ENCODE measurements at places on chromosomes 13 and 19. TPM values are rescaled to one million over a fixed set of nuclear protein-coding genes. Genes with fewer than 3 reads are reported as not detected.
A peak's percentile ranks its signal among the peaks of the same experiment; 100 is the strongest.

- peak; percentile 51 for DNase-seq
These were observed 1.3 kb upstream of the ZIC2 start for GRCh38 chr13:99980201-99980823.

C2CD4C gene
- 0.17 TPM for total RNA-seq

TYROBP gene
- total RNA-seq: 0.26 TPM

LIN7B gene
- total RNA-seq: 8.0 TPM

Measured in fibroblast of lung (primary cell).